ENCODE measurements at places on chromosomes 13 and 19.
A peak's percentile ranks its signal among the peaks of the same experiment; 100 is the strongest.

GRCh38 chr13:80011448-80012212 lies 329.3 kb downstream of the SPRY2 start:
- DNase-seq, result no peak

DNA sequence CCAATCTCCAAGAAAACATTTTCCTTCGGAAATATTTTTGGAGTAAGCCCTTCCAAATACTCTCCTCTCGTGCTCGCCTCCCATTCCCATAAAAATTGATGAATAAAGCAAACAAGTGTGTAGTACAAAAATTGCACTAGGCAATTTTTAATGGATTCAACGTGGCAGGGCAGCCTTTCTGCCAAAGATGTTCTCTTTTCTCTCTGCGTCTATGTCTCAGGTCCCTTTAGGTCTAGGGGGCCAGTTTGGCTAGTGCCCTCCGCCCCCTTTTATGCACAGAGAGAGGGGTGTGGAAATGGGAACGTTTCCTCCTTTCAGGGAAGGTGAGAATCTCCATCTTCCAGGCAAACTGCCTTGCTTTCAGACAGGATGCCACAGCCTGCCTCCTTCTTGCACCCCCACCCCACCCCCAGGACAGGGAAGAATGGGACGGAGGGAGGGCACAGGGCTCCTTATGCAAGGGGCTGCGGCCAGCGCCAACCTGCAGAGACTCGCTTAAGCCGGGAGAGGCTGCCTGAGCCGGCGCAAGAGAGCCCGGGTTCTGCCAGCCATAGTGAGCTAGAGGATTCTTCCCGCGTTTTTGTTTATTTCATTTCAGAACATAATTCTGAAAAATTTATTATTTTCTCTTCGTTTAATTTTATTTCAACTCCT lies 2.7 kb upstream of the ZIC2 start:
- no peak for DNase-seq

GRCh38 chr19:54271106-54271505 lies 9.8 kb downstream of the LILRB2 start:
- no peak for DNase-seq

DNA sequence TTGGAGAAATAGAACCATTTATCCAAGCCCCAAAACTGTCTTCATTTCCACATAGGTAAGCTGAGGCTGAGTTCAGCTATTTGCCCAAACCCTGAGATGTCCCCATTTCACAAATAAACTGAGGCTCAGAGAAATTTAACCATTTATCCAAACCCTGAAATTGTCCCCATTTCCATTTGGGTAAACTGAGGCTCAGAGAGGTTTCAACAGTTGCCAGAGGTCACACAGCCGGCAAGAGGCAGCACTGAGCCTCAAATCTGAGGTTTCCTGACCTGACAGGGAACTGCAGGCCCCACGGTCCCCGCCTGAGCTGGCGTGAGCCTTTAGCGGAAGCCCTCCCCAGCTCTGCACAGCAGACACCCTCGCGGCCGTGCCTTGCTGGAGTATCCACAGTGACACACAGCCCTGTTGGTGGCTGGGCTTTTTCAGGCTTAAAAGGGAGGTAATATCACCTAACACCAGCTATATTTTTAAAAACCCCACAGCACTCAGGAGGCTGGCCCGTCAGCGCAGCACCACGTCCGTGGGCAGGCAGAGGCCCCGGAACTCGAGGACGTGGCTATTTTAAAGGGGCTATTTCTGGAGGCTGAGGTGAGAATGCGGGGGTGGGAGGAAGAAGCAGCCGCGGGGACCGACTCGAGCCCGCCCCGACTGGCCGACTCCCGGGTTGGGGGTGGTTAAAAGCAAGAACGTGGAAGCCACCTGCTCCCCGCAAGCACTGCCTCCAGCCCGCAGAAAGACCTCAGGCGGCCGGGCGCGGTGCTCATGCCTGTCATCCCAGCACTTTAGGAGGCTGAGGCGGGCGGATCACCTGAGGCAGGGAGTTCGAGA lies 18.5 kb downstream of the PTPRS start:
- no peak for DNase-seq

DNA sequence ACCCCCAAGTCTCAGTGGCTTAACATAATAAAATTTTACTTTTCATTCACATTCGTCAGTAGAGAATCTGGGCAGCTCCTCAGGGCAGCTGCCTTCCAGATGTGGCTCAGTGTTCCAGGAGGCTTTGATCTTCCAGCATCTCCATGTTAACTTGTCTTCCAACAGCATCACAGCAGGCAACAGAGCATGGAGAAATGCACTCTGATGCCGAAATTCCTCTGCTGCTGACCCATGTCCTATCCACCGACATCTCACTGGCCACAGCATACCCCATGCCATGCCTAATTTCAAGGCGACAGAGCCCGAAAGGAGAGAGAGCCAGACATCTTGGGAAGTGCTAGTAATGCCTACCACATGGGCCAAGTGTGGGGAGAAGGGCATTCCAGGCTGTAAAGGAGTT lies 64.9 kb upstream of the MEDAG start:
- no peak for DNase-seq

- DNase-seq, result no peak
These were observed 15.3 kb downstream of the ZAR1L start for GRCh38 chr13:32299893-32300292.

GRCh38 chr19:2037651-2038255 lies 13.3 kb downstream of the MKNK2 start:
- DNase-seq, result no peak

GRCh38 chr13:23776698-23777574 lies 112.3 kb downstream of the MIPEP start:
- no peak for DNase-seq

- DNase-seq, result no peak
These were observed 213.5 kb downstream of the FGF9 start for GRCh38 chr13:21884299-21884909.

DNA sequence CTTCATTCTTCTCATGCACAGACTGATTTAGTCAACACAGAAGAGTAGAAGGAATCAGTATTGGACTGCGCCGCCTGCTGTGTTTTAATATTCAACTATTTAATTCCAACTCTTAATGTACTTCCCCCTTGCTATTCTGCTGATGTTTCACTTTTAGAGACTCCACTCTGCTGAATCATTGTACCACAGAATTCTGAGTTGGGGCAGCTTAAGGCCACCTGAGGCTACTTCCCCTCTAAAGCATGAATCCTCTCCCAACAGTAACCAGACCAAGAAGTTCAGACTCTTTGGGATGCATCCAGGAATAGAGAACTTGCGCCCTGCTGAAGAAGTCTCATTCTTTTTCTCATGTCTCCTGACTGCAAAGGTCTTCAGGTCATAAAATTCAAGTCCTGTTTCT lies 708.8 kb downstream of the UQCRFS1 start:
- no peak for DNase-seq

GRCh38 chr19:36973021-36973843 lies 57.1 kb downstream of the ZNF568 start:
- peak; percentile 93 for DNase-seq

DNA sequence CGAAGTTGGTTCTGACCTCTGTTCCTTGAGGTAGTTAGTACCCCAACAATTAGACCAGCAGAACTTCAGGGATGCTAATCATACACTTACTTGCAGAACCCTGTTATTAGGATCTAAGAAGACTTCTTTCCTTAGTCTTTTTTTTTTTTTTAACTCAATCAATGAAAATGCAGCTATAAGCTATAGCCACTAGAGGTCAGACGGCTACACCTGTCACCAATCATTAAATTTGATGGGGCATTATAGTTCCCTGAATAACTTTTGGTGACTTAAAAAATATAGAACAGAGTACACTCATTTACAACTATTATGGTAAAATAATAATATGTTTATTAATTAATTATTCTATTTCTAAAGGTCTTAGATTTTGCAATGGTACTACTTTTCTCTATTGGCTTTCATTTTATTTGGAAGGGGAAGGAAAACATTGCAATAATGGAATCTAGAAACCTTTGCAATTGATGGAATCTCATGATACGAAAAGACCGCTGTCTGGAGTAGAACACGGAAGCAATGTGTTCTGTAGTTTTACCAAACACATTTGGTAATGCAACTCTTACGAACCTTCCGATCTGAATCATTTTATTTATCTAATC lies 483.2 kb downstream of the DIAPH3 start:
- no peak for DNase-seq

DNA sequence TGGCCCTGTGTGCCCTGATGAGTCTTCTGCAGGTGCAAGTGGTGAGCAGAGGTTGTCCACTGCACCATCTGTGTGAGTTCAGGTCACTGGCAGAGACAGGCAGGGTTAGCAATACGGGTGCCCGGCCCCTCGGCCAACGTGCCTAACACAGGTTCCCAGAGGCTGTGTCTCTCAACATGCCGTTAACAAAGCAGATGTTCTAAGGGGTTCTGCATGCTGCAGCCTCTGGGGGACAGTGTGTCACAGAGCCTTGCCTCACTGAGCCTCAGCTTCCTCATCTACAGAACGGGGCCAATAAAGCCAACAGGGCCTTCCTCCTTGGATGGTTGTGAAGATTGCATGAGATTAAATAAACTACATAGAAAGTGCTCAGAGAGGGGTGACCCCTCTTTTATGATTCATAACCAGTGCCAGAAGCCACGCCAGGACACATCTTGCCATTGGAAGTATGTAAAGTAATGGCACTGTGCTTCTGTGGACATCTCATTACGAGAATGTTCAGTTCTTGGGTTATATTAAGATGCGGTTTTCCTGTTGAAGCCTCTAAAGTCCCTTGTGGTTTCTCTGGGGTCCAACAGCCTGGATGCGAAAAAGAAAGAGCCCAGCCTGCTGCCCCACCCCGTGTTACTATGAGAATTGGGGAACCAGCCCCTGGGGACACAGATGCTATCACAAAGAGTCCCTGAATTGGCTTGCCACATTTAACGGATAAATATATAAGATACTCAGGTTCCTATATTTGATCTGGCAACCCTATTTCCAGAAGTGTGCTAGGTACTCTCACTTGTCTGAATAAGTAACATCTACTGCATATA lies 11.2 kb upstream of the ARHGEF18 start:
- DNase-seq, result no peak

DNA sequence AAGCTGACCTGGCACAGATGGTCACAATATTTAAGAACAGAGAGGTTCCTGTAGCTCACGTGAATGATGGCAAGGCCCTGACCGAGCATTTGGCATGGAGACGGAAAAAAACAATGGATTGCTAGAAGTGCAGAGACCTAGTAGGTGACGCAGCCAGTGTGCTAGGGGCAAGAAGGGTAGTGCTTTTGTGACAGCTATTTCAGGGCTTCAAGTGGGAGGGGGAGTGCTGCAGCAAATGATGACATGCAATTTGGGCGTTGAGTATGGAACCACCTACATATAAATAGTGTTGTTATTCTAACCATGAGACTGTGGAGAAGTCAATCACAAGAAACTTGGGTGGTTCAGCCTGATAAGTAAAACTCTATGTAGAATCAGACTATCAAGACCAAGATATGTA lies 65.7 kb upstream of the IL17D start:
- DNase-seq, result no peak

GRCh38 chr19:52110780-52111179 lies 15.2 kb upstream of the ZNF841 start:
- DNase-seq, result no peak

GRCh38 chr19:15062036-15062435 lies 12.8 kb downstream of the CASP14 start:
- DNase-seq, result no peak

DNA sequence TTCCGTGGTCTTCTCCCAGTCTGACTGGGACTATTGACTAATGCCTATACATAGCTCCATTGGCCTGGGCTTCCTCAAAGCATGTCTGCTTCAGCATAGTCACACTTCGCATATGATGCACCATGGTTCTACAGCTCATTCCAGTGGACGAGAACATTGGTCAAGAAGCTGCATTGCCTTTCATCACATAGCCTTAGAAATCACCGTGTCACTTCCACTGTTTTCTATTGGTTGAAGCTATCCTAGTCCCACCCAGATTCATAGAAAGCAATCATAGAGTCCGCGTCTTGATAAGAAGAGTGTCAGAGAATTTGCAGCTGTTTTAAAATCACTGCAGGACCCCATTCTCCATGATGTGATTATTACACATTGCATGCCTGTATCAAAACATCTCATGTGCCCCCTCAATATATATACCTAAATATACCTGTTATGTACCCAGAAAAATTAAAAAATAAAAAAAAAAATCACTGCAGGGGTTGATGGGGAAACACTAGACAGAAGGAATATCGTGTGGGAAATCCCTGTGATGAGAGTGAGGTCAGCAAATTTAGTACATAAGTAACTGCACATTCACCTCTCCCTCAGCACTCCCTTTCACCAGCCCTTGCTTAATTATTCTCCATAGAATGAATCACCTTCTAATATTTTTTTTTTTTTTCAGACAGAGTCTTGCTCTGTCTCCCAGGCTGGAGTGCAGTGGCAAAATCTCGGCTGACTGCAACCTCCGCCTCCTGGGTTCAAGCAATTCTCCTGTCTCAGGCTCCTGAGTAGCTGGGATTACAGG lies 2.2 kb upstream of the ARHGAP33 start:
- no peak for DNase-seq

GRCh38 chr13:100644371-100644770 lies 30.2 kb downstream of the TMTC4 start:
- no peak for DNase-seq

- DNase-seq, result no peak
These were observed 8.3 kb downstream of the COL4A1 start for GRCh38 chr13:110298505-110299282.

DNA sequence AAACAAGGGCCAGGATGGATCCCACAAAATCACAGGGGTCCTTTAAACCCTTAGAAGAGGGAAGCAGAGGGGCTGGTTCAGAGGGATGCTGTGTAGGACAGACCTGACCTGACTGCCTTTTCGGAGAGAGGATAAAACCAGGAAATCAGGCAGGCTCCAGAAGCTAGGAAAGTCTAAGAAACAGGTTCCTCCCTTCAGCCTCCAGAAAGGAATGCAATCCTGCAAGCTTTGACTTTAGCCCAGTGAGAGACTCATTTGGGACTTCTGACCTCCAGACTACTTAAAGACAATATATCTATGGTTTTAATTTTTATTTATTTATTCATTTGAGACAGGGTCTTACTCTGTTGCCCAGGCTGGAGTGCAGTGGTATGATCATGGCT lies 5.3 kb downstream of the RAB20 start:
- DNase-seq, result no peak

DNA sequence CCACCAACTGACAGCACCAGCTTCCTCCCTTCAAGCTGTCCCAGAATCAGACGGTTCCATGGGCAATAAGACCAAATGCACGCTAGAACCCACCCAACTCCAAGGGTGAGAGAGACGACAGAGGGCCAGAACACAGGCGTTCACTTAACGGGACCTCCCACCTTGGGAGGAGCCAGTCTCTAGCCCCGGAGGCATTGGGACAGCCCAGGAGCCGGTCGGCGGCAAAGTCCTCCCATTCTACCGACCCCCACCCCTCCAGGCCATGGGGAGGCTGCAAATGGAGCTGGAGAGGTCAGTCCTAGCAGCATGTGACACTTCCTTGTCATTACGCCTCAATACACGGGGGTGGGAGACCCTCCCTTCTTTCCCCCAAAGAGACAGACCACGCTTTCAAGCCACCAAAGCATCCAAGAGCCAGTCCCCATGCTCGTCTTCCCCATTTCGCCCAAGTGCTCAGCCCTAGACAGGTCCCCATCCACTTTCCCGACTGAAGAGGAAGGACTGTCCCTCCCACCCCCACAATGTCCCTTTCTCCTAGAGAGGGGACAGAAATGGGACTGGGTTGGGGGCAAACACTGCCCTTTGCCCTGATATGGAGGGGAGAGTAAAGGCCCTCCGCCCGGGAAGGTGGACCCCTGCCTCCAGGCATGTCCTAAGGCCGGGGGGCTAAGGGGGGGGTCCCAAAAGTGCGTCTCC lies 964 bp downstream of the KHSRP start:
- peak; percentile 54 for DNase-seq

- no peak for DNase-seq
These were observed 523 bp downstream of the ELAVL1 start for GRCh38 chr19:8004723-8005513.
